ENCODE measurements at places on chromosomes 12 and 14.

DNA sequence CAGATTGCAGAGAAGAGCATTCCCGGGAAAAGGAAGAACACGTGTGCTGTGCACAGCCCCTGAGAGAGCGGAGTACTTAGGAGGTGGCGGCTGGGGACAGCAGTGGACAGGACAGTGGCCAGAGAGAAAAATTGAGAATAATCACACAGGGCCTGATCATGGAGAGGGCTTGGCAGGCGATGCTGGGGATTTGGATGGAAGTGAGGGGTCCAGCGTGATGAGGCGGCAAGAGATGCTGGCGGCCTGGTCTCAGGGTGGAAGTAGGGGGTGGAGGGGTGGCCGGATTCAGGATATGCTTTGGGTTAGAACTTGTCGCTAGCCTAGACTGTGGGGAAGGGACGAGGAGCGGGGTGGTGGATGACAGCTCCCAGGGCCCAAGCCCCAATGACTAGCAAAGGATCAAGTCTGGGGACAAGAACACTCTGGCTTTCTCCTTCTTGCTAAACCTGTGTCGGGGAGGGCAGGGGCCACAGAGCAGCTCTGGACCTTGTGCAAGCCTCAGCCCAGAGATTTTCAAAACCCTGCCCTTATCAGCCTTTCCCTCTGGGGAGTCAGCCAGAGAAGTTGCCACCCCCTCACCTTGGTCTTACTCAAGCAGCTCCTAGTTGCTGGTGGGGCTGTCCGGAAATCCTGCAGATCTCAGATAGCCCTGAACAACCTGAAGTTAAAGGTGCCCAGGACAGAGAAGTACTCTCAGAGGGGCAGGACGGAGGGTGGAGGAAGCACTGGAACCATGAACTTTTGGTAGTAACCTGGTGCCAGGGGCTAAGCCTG lies 1.3 kb downstream of the HVCN1 start:
- DNase-seq = no peak

DNA sequence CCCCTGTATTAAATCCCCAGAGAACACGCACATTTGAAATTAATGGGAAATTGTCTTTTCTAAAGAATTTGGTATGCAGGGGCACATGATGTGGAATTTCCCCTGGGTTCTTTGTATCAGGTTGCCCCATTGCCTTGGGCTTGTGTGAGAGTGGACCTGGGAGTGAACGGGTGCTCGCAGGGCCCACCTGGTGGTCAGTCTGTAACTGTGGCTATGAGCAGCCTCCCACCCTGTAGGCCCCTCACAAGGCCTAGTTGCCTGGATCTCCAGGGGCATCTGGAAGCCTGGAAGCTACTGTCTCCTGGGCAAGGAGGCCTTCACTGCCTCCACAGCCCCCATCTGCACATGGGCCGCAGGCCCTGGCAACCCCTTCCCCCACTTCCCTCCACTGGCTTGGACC lies 96.7 kb downstream of the SLC25A47 start:
- no peak for DNase-seq

GRCh38 chr12:7137908-7138307 lies 7.7 kb downstream of the CLSTN3 start:
- no peak for DNase-seq

DNA sequence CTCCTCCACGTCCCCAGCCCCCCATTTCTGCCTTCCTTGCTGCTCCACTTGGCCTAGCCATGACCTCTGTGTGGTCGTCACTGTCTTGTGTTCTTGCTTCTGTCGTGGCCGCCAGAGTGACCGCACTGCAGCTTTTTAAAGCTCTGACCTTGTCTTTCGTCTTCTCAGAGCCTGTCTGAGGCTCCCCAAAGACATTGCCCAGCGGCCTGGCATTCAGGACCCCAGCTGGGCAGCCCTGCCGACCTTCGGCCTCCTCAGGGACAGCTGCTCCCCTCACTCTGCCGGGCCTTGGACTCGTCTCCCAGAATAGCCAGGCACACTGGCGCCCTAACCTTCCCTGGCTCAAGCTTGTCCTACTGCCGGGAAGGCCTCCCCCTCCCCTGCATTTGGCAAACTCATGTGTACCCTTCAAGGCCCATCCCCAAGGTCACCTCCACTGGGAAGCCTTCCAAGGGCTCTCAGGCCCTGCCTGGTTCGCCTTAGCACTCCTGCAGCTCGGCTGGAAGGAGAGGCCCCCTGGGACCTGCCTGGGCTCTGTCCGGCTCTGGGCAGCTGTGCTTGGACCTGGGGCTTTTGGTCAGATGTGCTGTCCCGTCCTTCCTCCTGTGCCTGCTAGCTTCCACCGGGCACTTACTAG lies 15.7 kb upstream of the DLK1 start:
- DNase-seq = no peak
